ENCODE measurements at places on chromosomes 12 and 14.

DNA sequence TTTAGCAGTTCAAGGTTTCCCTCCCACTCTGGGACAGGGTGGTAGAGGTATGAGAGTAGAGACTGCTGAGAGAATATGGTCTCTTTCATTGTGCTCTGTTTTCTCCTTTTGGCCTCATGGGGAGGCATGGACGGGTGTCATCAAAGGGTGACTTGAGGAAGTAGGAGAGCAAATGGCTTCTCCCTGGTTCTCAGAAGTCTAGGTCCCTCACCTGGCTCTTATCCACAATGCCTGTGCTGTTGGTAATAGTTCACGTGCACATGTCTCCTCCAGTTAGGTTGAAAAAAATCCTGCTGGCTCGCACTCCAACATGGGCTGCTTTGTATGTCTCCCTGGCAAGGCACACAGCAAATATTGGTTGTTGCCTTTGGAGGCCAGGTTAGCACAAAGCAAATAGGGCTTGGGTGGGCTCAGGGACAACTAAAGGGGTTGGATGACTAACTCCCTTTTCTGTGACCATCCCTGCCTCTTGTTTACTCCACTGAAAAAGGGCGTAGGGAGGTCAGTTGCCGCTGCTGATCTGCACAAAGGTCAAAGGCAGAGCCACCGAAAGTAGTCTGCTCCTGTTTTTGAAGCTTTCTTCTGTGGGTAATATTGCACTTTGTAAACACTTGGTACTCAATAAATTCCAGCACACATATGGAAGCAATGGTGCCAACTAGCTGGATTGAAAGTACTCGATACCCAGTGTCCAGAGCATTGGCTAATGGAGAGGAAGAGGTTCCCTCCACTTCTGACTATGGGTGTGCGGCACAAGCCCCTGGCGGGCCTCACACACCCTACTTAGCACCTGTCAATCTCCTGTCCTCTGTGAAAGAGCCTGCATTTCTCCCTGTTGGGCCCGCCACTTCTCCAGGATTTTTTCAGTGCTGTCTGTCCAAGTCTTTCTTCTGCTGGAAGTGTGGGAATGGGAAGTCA is 121.8 kb downstream of the SLC38A6 start:
- no peak for DNase-seq

DNA sequence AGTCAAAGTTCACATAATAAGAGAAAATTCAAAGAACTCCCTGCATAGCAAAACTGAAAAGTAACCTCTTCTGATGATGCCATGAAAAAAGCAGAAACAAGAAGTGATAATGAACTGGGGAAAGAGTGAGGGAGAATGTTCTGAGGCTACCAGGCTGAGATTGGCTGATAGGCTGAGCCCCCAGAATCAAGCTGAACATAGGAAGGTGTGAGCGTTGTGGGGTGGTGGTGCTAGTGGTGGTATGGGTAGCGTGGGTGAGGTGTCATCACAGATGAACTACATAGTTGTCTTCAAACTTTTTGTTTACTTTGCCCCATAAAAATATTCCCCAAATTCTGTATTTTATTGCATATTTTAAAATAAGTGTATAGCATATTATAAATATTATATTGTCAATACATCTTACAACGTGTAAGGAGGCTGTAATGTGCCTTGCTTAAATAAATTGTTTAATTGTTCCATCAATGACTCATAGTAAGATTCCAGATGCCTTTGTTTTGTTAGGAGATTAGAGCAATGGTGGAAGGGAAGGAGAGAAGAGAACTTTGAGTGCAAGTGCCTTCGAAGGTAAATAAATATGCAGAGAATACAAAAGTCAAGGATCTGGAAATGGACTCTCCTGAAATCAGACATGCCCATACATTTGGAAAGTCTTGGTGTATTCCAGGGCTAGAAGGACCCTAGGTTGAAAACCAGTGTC is 15.8 kb upstream of the CFAP54 start:
- DNase-seq: no peak

DNA sequence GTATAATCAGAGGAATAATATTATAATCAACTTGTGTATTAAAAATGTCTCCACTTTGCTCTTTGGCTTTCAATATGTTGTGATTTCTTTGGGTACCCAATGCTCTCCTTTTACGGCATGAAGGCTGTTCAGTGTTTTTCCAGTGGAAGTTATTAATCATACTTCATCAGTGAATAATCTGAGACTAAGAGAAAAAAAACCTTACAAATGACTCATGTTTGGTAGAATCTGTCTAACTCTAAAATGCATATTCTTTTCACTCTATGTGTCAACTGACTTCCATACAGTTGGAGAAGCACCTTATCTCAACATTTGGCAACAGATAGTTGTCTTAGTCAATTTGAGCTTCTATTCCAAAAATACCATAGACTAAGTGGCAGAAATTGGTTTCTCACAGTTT is 82.2 kb downstream of the PTPRO start:
- DNase-seq: no peak

- DNase-seq: no peak
Observed at GRCh38 chr12:93080452-93080851, 151.4 kb upstream of the EEA1 start.

DNA sequence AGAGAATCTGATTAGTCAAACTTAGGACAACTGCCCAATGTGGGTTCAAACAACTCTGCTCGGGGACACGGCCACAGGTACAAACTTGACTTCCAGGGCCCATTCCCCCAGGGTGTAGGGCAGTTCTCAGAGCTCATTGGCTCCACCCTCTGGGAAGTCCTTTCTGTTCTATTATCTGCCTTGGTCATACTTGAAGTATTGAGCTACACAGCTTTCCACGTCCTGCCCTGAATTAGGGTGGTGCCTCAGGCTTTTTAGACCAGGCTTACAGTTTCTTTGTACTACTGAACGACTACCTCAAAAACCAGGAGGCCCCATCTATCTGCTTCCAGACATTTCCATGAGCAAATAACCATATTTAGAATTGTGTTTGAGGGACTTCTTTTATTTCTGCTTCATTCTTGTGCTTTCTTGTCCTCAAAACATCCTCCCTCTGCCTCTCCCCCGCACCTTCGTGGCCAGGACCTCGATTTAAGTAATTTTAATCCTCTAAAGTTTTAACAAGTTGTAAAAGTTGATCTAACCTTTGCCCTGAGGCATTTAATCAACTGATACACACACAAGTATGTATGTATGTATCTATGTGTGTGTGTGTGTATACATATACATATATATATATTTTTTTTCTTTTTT is 281.7 kb upstream of the AMIGO2 start:
- no peak for DNase-seq

GRCh38 chr14:31479027-31479426 is 8.8 kb downstream of the GPR33 start:
- no peak for DNase-seq

GRCh38 chr12:132638541-132639408 is 20.2 kb downstream of the P2RX2 start:
- no peak for DNase-seq

DNA sequence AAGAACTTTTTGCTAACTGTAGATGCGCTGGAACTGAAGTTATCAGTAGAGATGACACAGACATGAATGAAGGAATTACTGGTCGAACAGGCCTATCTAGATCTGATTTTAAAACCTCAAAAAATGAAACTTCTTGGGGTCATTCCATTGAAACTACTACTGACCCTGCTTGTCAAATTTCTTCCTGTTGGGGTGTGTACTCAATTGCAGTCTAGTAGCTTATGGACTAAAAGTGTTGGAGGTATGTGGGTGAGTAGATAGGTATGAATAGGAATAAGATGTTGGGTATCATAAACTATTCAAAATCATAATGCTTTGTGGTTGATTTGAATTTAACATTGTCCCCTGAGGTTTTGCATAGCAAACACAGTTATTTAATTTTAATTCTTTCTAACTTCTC is 9.2 kb downstream of the APOLD1 start:
- DNase-seq: no peak

GRCh38 chr14:100159094-100159864 is at the start of gene DEGS2:
Gene DEGS2 (minus strand): TSS chr14:100159645. CDS start chr14:100159587, 58 bp downstream.
- DNase-seq: peak; percentile 50

DNA sequence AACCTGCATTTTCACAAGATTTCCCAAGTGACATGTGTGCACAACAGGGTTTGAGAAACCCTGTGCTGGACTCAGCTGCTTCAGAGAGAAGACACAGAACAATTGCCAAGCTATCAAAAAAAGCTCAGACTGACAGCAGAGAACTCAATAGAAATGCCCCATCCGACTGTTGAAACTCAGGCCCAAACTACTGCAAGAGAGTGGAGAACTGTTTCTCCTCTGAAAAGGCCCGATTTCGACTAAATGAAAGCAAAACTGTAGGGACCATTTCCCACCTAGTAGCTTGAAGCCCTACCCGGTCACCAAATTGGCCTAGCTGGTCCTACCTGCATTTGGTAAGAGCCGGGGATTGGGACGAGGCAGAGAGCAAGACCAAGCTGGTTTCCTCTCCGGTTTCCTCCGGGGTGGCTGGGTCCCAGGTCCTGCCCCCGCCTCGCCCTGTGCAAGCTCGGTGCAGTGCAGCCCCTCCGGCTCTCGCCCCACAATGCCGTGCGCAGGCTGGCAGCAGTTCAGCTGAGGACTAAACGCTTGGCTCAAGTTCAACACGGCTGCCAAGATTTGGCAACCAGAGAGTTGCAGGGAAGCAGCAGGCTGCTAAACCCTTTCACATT is 1180.6 kb downstream of the VRK1 start:
- DNase-seq: peak; percentile 72

- no peak for DNase-seq
Observed at GRCh38 chr12:24491968-24492367, 456.9 kb downstream of the BCAT1 start.

DNA sequence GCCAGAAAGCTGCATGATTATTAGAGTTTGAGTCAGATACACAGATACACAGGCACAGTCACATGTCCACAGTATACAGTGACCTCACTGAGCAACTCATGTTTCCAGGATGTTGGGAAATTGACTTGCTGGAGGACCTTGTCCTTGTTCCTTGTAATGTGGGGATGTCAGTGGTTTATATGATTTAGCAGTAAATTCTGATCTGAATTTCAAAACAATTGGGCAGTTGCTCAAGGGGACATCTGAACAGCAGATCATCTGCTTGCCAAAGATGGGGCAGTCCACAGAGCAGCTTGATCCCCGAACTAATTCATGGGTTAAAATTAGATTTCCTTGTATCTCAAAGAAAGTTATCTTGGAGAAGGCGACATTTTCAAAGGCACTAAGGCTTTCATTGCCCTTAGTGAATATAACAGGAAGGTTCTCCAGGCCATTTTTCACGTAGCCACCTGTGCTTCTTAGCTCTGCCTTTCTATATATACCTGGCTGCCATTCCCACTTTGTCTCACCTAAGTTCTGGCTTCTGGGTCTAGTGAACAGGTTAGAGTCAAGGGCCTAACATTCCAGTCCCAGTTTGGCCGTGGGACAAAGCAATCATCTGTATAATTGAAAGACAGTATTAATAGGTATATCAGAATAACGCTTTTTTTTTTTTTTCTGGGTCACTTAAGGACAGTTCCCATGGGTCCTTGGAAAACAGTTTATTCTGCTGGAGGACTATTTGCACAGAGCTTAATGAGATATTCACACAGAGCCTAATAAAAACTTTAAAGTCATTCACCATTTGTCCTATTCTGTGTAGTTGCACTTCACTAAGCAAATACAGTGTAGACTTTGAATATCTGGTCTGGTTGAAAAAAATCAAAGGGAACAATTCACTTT is 64.9 kb upstream of the STRN3 start:
- no peak for DNase-seq

DNA sequence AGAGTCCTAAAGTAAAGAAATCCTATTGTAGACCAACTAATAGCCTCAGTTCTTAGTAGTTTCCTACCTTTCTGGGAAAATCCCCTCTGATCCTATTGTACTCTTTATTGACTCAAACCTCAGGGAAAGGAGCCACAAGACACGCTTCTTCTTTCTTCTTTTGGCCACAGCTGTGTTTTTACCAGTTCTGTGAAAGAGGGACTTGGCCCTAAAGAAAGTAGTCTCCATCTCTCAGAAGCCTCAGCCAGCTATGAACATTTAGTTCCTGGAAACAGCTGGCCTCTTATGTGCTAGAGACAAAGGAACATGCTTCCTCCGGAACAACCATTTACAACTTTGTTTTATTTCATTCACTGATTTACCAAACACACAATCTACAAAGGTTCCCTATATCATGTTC is 66.1 kb upstream of the ARID2 start:
- no peak for DNase-seq

DNA sequence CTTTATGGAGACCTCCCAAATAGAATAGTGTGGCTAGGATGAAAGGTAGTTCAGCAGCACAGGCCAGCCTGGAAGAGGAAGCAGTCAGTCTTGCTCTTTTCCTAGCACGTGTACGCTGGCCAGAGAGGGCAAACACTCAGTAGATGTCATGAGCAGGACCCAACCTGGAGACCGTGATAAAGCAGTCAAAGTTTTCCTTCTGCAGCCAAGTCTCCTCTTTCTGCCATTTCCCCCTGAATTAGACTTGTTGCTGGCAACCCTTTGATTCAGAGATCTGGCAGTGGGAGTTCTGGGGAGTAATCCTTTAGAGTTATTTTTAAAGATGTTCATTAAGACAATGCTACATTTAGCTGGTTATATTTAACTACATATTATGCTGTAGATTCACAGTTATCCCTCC is 183.7 kb downstream of the EXOC5 start:
- no peak for DNase-seq

DNA sequence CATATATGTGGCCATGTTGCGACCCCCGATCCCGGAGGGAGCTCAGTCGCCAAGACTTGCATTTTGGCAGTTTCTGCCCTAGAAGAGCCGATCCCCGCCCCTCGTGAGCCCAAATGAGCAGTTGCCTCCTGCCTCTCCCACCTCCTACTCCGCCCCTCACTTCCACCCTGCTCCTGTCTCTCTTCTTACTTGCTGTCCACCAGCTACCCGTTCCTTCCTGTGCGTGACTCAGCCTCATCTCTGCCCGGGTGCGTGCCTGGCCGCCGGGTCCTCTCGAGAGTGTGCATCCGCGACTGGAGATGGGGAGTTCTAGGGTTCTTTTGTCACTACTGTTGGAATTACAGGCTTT is 585 bp downstream of the GPATCH2L start:
- peak; percentile 77 for DNase-seq

- DNase-seq: no peak
Observed at GRCh38 chr12:103679421-103680170, 92.5 kb downstream of the STAB2 start.

GRCh38 chr12:66055837-66056319 is 74.7 kb downstream of the LLPH start:
- DNase-seq: no peak

DNA sequence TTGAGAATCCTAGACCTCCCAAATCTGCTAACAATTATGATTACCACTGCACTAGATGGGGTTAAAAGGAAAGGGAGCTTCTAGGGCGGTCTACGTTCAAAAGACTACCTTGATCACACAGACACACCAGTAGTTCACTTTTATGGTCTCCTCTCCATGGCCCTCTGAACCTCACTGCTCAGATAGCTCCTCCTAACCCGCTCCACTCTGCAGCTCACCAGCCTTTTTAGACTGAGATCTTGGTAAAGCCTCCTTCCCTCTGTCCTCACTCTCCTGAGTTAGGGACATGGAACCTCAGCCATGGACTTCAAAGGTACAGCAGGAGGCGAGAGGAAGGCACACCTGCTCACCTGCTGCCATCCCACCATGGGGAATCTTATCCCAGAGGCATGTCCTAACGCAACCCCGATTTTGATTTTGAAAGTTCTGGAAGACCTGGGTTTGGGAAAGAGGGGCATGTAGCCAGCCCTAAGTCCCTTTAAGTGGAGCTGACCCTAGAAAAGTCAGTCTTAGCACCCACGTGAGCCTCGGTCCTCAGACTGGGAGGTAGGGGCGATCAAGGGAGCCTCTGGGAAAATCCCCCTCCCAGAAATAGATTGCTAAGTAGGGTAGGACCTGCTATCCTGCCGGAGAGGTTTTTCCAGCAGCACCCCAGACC is 1.3 kb downstream of the ZNF219 start:
- DNase-seq: no peak
